Esophagus squamous epithelium (tissue), 5 donors: ENCODE measurements at places on chromosomes 16 and 17.

DNA sequence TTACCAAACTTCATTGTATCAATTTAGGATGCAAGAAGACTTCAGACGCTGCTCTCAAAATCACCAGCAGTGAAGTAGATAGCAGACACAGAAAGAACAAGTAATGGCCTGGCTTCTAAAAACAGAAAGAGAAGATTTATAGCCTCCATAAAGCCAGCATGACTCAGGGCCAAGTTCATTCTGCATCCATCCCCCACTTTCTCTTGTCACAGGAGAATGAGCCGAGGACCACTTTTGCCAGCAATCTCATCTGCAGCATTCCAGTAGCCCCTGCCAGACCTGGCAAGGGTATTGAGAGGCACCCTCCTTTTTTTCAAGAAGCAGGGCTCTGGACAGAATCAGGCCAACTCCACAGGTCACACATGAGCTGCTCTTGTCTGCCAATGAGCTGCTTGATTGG is 355.4 kb upstream of the SOX9 start:
- DNase-seq = no peak

DNA sequence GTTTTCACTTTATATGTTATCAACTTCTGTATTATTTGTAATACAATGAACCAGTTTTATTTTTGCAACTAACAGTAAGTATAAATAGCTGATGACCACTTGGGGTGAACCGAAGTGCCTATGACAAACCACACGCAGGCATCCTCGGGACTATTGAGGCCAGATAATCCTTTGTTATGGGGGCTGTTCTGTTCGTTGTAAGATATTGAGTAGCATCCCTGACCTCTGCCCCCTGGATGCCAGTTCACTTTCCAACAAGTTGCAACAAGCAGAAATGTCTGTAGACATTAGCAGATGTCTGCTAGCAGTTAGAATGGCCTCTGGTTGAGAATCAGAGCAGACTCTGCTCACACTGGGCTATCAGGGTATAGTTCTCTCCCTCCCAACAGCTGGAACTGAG is 277.0 kb downstream of the WWOX start:
- no peak for DNase-seq

DNA sequence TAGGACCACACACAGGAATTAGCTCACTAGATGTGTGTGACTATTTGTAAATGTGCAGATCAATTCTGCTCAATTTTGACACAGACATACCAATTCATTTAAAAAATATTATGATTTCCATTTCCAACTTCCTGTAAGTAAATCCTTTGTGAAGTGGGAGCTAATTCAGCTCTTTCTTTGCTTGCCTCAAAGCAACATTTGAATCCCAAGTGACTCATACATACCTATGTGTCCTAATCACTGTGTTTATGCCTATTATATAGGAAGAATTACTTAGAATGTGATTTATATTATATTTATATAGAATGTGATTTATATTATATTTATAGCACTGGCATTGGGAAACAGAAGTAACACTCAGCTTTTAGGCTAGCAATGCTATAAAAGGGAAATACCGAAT is 195.9 kb upstream of the C17orf78 start:
- no peak for DNase-seq

- DNase-seq = no peak
Measured at GRCh38 chr16:16175296-16175695, 48.0 kb downstream of the ABCC6 start.

DNA sequence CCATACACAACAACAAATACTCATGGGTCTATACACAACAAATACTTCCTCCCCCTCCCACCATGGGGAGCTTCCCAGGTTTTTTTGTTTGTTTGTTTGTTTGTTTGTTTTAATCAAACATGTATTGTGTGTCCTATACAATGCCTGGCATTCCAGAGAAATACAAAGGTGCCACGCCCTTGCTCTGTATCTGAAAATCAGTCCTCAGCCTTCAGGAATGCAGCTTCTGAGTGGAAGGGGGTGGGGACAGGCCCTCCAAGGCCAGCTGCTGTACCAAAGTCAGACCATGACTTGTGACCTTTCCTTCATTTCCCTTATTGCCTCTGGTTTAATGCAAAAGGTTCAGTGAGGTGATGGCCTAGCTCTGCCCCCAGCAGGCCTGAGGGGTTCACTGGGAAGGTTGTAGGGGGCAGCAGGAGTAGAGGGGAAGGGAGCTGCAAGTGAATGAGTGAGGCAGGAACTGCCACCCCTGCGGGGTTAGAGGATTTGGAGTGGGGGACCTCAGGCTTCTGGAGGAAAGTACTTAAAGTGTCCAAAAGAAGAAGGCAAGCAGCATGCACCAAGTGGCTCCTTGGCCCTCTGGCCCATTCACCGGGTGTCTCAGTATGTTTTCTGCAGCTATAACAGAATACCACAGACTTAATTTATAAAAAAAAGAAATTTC is 105.2 kb downstream of the CLEC16A start:
- DNase-seq = no peak

- no peak for DNase-seq
Measured at GRCh38 chr17:48530887-48531272, at the start of gene HOXB1. TSS of gene HOXB1 (minus strand) at chr17:48531011. CDS start at chr17:48530904, 107 bp downstream.

DNA sequence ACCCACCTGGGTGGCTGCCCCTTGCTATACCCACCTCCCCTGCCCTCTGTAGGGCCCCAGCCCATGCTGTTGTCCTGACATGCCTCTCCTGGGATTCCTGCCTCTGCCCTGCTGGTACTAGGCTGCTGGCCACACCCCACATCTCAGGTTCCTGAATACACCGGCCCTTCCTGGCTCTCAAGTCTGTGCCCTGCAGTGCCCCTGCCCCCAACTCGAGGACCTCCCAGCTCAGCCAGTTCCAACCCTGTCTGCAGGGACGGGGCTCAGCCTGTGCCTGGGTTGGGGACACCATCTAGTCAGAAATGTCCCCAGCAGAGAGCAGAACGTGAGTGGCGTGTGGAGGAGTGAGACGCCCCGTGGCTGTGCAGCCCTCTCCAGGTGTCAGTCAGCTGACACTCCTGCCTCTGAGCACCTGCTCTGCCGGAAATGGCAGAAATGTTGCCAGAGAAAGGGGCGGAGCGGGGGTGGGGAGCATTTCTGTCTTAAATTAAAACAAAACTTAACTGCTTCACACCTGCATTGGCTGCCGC is 28.7 kb downstream of the ACSF3 start:
- DNase-seq = no peak

DNA sequence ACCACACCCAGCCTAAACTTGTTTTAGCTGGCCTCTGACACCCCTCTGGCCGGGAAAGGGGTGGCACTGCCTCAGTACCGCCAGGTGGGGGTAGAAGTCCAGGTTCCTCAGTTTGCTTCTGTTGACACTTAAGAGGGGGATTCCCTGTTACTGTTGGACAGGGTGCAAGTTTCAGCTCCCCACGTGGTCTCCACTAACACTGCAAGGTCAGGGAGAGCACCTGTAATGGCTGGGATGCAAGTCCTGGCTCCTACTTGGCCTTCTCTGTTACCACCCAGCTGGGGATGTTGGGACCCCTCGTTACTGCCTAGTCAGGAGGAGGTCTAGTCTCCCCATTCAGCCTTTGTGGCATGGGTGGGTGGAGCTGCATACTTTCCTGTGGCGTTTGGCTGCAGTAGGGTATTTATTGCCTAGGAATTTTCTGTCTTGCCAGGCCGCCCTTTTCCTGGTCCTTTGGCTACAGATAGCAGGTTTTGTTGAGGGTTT is 10.6 kb upstream of the MFAP4 start:
- DNase-seq = no peak

GRCh38 chr16:64392456-64392855 is 729.4 kb downstream of the CDH11 start:
- no peak for DNase-seq

DNA sequence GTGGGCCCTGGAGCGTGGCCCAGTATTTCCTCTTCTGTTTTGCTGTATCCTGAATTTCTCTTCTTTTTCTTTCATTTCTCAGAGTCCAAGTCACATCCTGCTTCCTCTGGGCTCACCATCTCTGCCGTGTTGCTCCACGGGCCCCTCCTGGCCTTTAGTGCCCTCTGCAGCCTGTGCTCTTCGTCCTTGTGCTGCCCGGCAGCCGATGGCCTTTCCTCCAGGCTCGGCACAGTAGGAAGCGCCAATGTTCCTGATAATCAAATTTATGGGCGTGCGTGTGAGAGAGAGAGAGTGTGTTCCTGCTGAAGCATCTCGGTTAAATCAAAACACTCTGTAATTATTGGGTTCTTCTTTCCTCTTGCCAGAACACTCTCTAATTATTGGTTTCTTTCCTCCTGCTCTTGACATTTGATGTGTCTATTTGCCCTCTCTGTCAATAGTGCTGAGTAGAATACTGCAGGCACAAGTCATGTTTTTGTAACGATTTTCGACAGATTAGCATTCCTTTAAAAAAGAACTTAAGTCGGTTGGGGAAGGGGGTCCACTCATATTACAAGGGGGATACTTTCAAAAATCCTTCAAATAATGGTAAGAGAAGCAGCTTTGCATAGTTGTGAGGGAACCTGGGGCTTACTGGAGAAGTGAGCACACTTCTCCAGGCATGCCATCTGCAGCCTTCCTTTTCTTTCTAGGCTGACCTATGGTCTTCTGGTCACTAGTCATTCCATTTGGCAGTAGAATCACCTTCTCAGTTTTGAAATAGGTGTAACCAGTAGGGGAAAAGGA is 126.6 kb downstream of the RPTOR start:
- no peak for DNase-seq

- DNase-seq = no peak
Measured at GRCh38 chr17:40251576-40251975, 32.5 kb downstream of the WIPF2 start.

DNA sequence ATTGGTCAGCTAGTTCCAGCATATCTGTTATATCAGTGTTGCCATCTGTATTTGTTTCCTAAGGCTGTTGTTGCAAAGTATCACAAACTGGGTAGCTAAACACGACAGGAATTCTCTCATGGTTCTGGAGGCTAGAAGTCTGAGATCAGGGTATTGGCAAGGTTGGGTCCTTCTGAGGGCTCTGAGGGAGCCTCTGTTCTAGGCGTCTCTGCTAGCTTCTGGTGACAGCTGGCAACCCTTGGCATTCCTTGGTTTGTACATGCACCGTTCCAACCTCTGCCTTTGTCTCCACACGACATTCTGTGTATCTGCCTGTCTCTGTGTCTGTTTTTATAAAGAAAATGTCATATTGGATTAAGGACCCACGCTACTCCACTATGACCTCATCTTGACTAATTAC is 219.9 kb upstream of the NLRP1 start:
- DNase-seq = no peak

GRCh38 chr17:31745964-31746600 is 113.0 kb downstream of the COPRS start:
- DNase-seq = no peak

DNA sequence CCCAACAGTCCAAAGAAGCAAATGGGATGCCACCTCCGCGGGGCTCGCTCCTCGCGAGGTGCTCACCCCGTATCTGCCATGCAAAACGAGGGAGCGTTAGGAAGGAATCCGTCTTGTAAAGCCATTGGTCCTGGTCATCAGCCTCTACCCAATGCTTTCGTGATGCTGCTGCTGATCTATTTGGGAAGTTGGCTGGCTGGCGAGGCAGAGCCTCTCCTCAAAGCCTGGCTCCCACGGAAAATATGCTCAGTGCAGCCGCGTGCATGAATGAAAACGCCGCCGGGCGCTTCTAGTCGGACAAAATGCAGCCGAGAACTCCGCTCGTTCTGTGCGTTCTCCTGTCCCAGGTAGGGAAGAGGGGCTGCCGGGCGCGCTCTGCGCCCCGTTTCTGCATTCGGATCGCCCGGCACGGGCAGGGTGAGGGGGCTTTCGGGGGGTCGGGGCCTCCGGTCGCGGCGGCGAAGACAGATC is at the start of gene CDH13:
TSS of gene CDH13 (plus strand) at position 179 of the 471 bp plus-strand sequence.
- no peak for DNase-seq

- no peak for DNase-seq
Measured at GRCh38 chr17:37089956-37090355, 141.2 kb downstream of the AATF start.

DNA sequence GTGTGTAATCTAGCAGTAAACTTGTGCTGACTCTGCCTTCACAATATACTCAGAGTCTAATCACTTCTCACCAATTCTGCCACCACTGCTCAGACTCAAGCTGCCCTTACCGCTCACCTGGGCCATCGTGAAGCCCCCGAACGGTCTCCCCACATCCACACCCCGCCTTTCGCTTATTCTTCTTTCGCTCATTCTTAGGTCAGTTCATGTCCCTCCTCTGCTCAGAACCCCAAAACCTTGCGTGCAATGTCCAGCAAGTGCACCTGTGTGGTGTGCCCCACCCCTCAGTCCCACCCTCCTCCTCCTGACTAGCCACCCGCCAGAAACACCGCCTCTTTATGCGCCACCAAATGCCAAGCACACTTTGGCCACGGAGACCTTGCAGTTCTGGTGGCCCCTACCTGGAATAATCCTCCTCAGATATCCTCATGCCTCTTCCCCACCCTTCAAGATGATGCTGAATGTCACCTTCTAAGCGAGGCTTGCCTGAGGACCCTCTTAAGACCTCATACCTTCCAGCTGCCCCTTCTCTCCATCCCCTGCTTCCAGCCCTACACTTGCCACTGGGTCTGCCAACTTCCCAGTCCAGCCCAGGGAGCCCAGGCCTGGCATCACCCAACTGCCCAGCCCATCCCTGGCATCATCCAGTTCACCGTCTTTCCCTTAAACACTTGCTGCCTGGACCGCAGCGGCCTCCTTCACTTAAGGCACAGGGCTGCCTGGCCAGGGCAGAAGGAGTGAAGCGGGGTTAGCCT is 34.3 kb upstream of the RBFOX3 start:
- DNase-seq = no peak

DNA sequence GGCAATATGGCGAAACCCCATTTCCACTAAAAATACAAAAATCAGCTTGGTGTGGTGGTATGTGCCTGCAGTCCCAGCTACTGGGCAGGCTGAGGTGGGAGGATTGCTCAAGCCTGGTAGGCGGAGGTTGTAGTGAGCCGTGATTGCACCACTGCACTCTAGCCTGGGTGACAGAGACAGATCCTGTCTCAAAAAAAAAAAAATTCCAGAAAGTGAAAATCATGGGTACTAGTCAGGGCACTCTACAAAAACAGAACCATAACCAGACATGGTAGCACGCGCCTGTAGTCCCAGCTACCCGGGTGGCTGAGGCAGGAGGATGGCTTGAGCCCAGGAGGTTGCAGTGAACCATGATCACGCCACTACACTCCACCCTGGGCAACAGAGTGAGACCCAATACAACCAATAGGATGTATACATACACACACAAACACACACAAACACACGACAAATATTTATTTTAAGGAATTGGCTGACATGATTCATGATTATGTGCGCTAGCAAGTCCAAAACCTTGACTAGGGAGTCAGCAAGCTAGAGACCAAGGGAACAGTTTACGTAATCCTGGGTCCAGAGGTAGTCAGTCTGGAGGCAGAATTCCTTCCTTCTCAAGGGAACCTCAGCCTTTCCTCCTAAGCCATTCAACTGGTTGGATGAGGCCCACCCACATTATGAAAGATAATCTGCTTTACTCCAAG is 11.6 kb upstream of the GP1BA start:
- DNase-seq = no peak
